ENCODE measurements at places on chromosomes 5 and 9. TPM values are rescaled to one million over a fixed set of nuclear protein-coding genes. Genes with fewer than 3 reads are reported as not detected.

GRCh38 chr9:91151718-91152095, 210.0 kb downstream of the AUH start:
- DNase-seq = no peak

- DNase-seq = no peak
Measured at GRCh38 chr5:3249401-3249800, 346.2 kb upstream of the IRX1 start.

Gene NTNG2
- polyA plus RNA-seq = 0.26 TPM

- no peak for DNase-seq
Measured at GRCh38 chr9:84863372-84863771, 193.8 kb downstream of the NTRK2 start.

DNA sequence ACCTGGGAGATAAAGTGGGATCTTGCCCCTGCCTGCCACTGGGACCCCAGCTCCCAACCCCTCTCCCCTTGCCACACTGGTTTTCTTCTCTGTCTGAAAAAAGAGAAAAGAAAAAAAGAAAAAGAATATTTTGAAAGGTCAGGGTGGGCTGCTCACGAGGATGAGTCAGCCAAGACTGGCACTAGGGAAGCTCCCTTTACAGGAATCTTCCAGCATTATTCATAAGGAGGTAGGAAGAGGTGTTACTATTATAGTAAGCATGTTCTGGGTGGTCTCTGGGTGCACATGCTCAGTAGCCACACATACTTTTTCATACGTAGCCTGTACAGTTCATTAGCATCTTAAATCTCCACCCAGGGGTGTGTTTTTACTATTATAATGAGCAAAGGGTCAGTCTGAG, 46.8 kb upstream of the HAND1 start:
- peak; percentile 12 for DNase-seq

DNA sequence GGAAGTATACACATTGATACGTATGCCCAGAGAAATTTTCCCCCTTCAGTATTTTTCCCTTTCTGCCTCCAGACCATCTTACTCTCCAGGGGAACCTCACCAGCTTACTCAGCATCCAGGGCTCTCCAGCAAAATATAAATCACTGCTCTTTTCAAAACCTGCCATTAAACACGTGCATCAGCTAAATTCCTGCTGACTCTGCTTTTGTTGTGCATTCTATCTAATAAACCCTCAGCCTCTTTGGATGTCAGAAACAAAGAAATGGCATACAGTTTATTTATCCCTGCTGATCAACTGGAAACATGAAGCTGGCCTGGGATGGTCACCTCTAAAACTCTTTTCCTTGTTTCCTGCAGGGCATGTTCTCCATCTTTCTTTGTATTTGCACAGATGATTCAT, 126.8 kb downstream of the TRPM3 start:
- DNase-seq = no peak

- peak; percentile 82 for DNase-seq
Measured at GRCh38 chr5:124742983-124743601, 3.3 kb downstream of the ZNF608 start.

Gene KIAA0825
- polyA plus RNA-seq = 1.7 TPM

DNA sequence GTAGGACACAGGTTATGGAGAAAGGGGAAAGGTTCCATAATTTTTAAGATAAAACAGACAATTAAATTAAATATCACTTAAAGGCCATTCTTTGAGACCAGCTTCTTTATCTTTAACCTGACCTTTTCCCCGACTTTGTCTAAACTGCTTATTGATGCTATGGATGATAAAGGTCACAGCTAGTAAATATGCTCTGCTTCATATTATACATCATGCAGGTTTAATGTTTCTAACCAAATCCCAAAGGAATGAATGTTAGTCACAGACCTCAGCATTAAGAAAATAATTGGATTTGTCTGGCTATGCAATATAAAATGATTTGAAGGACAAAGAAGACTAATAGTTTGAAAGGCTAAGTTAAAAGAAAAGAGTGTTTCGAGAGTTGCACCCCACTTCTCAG, 147.6 kb downstream of the ST8SIA4 start:
- DNase-seq = no peak

DNA sequence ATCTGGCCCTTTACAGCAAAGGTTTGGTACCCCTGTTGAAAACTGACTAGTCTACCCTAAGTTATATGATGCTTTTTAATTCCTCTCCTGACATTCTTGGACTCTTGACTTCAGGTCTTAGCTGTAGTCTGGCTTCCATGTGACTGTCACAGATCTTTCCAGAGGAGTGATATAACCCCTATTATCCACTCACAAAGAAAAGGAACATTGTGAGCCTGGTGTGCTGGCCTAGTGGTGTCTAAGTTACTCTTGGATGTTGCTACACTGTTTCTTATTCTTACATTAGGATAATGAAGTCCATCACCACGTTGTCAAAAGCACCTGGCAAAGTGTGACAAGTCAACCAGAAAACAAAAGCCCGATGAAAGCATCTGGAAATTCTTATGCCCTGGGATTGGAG, 49.8 kb downstream of the RAD23B start:
- DNase-seq = no peak

GRCh38 chr9:4774209-4774608, 18.5 kb upstream of the RCL1 start:
- DNase-seq = no peak

Gene CNTLN
- 9.1 TPM for polyA plus RNA-seq

Gene MAT2B
- polyA plus RNA-seq = 116 TPM

DNA sequence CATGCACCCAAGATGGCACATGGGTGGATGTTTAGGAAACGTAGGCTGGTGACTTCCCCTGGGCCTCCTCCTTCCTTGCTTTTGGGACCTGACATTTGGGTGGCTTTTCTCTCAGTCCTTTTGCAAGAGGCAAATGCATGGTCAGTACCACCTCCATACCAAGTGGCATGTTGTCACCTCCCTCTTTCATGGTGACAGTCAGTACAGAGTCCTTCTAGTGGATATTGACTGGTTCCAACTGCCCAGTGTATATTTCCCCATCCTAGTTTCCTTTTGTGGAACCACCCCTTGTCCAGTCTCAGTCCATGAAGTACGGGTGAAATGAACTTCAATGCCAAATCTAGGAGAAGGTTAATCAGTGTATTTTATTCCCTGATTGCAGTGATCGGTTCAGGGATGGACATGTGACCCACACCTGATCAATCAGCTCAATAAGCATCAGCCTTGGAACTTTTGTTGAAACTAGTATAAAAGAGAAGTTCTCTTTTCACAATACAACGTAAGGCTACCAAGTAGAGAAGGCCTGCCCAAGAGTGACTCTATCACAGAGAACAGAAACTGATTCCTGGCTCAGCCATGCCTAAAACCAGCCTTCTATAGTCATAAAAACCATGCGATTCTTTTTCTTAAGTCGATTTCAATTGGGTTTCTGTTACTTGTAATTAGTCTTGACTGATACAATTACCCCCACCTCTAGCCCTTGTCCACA, 143.4 kb upstream of the KLF9 start:
- no peak for DNase-seq

DNA sequence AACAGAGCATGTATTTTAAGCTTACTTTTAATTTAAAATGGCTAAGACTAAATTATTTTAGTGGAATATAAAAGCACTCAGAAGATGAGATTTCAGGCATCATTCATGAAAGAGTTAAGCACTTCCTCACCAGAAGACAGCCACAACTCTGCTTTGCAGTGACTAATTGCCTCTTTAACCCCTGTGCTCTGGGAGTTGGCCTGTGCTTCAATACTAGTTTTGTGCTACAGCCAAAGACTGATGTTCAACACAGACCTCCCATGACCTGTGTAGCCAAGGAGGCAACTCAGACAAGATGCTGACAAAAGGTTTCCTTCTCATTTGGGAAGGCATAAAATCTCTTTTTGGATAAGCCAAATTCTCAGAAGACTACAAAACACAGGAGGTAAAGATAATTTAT, 353.5 kb downstream of the FBXL17 start:
- peak; percentile 3 for DNase-seq

Gene SV2C
- polyA plus RNA-seq = not detected
